ENCODE measurements at places on chromosomes 12 and 14.

- DNase-seq: no peak
These were observed 19.7 kb upstream of the RERG start for GRCh38 chr12:15240898-15241297.

DNA sequence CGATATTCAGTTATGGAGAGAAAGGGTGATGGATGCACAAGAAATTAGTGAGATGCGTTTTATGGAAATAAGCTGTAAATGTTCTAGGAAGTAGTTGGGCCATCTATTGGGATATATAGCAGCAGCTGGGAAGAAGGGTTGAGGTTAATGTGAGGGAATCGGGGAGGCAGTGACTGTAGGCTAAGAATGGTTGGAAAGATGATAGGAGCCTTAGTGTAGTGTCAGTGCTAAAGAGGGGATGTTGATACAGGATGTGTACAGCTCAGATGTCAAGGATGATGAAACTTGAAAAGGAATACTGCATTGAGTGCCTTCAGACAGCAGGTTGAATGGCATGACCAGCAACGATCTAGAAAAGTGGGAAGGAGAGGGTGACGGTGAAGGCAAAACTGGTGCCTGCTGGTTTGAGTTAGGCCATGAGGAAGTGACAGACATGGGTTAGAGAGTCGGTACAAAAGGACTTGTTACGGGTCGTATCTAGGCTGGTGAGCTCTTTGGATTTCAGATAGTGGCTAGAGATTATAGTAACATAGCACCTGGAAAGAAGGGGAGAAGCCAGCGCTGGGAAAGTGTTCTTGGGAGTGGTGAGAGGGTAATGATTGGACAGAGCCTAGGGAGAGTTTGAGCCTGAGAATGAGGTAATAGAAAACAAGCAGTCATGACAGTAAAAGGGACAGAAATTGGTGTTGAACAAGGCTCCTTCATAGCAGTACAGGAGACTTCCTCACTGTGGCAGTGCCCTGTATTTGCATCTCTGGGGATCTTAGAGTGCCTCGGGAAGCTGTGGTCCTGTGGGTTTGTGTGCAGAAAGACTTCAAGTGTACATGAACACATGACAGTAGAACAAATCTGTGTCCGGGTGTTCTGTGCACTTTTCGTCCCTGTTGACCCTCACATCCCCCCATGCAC, 9.6 kb downstream of the MARS1 start:
- no peak for DNase-seq

DNA sequence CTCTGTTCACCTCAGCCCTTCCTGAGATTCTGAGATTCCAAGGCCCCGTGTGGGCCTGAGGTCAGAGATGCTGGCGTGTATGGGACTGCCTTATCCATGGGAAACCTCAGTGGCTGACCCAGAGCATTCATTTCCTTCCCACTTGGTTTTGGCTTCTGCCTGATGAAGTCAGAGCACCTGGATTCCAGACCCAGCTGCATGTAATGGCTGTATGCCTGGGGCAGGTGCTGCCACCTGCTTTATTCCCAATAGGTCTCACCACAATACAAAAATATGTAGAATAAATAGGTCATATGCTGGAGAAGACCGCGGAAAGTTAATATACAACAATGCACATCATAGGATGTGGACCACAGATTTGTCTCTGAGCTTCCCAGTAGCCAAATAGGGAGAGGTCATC, 25.6 kb downstream of the FIGNL2 start:
- no peak for DNase-seq

- DNase-seq: peak; percentile 44
These were observed 3.5 kb downstream of the LPAR5 start for GRCh38 chr12:6632026-6632983.

GRCh38 chr12:122174155-122174845, at the start of gene IL31:
TSS of gene IL31 (minus strand) at chr12:122174221. CDS start at chr12:122174172, 49 bp downstream.
- peak; percentile 58 for DNase-seq

DNA sequence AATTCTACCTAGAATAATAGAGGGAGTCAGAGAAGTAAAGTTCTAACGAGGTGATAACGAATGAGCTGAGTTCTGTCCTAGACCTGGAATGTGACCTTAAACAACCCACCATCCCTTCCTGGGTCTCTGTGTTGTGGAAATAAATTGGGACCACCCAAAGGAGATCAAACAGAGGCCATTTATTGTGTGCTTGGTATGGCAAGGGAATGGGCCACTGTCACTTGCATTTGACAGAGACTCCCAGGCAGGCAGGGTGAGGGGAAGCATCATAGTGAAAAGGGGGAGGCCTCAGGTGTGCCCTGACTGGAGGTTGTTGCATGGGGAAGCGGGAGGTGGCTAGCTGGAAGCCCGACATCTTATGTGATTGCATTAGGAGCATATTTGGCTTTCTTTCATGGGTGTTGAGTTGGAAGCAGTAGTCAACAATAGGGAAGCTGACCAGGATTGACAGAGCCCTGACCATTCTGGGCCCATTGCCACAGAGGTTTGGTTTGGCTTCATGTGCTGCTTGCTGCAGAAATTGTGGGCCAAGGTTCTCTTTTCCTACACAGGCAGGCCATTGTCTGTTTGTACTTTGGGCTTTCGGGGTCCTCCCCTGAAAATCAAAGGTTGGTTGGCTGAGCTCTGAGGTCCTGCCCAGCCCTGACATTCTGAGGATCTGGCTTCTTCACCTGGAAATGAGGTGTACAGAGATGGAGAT, 17.6 kb upstream of the FAM181A start:
- DNase-seq: no peak

- no peak for DNase-seq
These were observed 67.8 kb downstream of the FLRT2 start for GRCh38 chr14:85597701-85598100.

DNA sequence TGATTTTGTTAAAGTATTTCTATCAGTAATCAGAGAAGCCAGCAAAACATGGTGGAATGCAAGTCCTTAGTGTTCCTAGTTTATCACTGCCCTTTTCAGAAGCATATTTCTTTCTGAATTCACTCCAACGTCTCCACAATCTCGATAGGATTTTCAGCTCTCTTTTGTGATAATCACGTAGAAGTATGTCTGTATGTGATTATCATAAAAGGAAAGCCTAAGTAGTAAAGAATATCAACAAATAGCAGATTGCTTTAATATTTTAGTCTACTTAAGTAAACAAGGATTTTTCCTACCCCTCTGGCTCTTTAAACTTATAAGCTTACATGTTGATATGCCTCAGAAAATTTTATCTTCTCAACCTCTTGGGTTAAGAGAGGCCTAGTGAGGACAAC, 147.4 kb upstream of the NUDT4 start:
- DNase-seq: no peak

- DNase-seq: no peak
These were observed 115.4 kb downstream of the SINHCAF start for GRCh38 chr12:31210541-31210940.

- no peak for DNase-seq
These were observed 33.9 kb upstream of the PPM1A start for GRCh38 chr14:60215127-60215444.

GRCh38 chr12:98754095-98754494, 109.0 kb downstream of the APAF1 start:
- peak; percentile 33 for DNase-seq

GRCh38 chr12:5947006-5947405, 1.9 kb upstream of the ANO2 start:
- no peak for DNase-seq

GRCh38 chr12:84814664-84815245, 97.8 kb downstream of the SLC6A15 start:
- DNase-seq: no peak

DNA sequence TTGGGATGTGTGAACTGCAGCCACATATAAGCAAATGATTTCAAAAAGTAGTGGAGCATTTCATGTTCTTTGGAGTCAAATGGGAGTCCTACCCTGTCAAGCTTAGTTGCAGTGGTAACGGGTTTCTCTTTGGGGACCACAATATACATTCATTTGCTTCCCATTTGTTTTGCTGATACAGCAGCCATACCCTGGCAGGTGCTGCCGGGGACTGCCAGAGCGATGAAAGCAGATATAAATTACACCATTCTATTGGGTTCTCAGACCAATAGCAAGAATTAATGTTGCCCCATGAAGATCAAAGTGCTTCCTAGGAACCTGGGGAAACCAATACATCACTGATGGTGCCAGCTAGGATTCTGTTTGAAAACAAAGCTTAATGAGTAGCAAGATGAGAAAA, 1621.5 kb upstream of the FLRT2 start:
- no peak for DNase-seq

DNA sequence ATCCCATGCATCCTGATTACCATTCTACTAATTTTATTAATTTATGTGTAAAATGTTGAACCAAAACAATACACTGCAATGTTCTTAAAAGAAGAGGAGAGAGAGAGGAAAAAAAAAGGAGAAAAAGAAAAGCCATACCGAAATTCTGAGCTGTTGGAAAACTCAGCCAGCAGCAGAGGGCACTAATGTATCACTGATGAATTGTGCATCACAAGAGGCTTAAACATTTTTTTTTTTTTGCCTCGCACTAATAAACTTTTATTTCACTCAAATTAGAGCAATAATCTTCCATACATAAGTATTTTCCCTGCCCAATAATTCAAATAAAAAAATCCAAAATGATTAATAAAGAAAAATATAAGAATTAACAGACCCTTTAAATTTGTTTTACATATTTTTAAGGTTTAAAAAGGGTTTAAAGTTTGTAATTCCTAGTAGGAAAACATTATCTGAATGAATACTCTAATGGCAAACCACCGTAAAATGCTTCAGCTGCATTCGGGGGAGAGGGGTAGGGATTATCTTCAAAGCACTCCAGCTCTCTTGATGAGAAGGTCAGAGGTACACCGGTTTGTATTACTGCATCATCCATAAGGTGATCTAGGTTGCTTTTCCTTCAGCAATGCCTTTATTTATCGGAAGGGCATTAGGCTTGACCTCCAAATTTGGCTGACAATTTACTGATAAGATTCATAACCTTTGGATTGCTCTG, 41.9 kb downstream of the ATP23 start:
- no peak for DNase-seq

DNA sequence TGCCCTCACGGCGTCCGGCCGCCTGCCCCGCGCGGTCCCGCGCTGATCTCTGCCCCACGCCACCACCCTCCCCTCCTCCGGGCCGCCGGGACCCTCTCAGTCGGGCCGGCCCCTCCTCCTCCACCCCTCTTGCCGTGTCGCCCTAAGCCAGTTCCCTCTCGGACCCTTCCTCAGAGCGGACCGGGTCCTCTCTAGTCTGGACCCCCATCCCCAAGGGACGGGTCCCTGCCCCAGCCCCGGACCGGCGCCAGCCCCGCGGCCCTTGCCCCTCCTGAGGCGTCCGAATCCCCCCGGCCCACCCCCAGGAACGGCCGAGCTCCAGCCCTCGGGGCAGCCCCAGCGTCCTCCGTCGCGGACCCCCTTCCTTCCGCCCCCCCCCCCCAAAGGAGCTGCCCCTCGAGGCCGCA, 485 bp downstream of the PPP4R4 start:
- DNase-seq: no peak
